ENCODE measurements at places on chromosomes 4 and X.

DNA sequence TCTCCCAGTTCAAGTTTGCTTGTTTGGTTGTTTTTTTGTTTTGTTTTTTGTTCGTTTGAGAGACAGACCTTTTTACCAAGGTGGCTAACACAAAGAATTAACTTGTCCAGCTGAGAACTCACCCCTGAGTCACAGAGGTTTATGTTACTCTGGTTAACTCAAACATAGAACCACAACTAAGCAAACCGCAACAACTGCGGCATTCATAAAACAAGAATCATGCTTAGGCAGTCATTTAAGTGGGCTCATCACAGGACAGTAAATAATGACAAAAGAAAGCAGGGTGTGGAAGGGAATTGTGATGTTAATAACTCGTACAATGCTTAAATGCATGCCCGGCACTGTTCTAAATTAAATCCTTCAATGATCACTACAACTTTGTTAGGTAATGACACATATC is 24.7 kb upstream of the IL13RA1 start:
- DNase-seq = no peak

DNA sequence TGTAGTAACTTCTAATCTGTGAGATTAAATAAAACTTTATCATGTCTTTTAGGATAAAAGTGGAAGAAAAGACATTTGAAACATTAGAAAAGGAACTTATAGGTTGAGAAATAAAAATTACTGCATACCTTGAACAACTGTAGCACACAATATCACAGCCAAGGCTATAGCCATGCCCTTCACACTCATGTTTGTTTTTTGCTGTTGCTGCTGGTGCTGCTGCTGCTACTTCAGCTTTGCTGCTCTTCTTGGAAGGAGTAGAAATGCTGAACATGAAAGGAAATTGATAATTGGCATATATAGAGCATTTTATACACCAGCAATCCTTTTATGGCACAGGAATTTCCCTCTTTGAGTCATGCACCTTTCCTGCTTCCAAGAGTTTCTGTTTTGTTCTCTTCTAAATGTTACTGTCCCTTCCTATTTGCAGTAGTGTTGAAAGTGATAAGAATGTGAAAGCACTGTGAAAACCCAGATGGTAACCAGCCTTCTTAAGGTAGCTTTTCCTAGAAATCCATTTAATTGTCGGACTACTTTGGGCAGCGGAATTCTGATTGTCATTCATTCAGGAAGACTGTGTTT is at the start of gene CXCL11:
CXCL11 (minus strand) TSS at position 272 of the 582 bp plus-strand sequence; CDS start at position 189, 83 bp downstream.
- no peak for DNase-seq

GRCh38 chr4:73593631-73594241 is 26.5 kb downstream of the RASSF6 start:
- DNase-seq = peak; percentile 9

GRCh38 chrX:124455966-124456365 is 109.6 kb downstream of the SH2D1A start:
- DNase-seq = no peak

DNA sequence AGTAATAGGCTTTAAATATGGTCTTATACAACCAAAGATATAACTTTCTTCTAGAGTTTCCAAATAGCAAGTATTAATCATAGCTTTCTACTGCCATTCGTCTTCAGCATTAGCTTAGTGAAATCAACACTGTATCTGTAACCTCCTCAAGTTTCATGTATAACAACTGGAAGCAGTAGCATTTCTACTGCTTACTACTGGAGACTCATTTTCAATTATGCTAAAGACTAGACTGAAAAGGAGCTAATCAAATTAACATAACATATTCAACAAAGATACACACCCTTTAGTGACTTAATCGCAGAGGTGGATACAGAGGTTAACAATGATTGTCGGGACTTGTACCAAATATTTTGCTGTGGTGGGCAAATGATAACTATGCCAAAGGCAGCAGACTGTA is 344.2 kb upstream of the TEX13C start:
- DNase-seq = no peak

DNA sequence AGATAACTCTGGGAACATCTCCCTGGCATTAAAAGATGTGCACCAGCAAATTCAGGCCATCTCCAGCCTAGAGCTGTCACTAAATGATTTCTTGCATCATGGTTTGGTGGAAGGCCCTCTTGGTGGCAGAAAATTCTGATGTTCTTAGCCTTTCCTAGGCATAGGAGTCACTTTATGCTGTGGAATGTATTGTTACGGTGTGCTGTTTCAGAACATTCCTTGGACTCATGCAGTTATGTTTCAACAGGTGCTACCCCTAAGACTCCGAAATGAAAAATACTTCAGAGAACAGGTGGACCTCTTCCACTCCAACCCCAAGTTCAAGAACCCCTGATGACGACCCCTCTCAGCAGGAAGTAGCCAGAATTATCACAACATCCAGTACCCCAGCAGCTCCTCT is 20.3 kb upstream of the PAPSS1 start:
- no peak for DNase-seq

- DNase-seq = no peak
Measured at GRCh38 chr4:25433966-25434827, 57.1 kb downstream of the ANAPC4 start.

- no peak for DNase-seq
Measured at GRCh38 chr4:4733663-4734062, 125.8 kb upstream of the MSX1 start.

- no peak for DNase-seq
Measured at GRCh38 chrX:45527834-45528233, 327.2 kb upstream of the DIPK2B start.
